Right lobe of liver (tissue), 6 donors: ENCODE measurements at places on chromosomes 6 and 20. TPM values are rescaled to one million over a fixed set of nuclear protein-coding genes. Genes with fewer than 3 reads are reported as not detected.
A peak's percentile ranks its signal among the peaks of the same experiment; 100 is the strongest.

SYNCRIP gene
- 38.9 TPM for total RNA-seq

DPPA5 gene
- total RNA-seq, result not detected

SIRPB2 gene
- total RNA-seq, result 1.6 TPM

HMGCLL1 gene
- total RNA-seq, result 0.54 TPM

ESR1 gene
- total RNA-seq, result 1.6 TPM

HLA-DQB1 gene
- 1.7 TPM for total RNA-seq

ARFGAP1 gene
- total RNA-seq, result 18.9 TPM

NRSN1 gene
- total RNA-seq, result not detected

HLA-F gene
- total RNA-seq, result 22.7 TPM

SNTA1 gene
- total RNA-seq, result 13.3 TPM

DNA sequence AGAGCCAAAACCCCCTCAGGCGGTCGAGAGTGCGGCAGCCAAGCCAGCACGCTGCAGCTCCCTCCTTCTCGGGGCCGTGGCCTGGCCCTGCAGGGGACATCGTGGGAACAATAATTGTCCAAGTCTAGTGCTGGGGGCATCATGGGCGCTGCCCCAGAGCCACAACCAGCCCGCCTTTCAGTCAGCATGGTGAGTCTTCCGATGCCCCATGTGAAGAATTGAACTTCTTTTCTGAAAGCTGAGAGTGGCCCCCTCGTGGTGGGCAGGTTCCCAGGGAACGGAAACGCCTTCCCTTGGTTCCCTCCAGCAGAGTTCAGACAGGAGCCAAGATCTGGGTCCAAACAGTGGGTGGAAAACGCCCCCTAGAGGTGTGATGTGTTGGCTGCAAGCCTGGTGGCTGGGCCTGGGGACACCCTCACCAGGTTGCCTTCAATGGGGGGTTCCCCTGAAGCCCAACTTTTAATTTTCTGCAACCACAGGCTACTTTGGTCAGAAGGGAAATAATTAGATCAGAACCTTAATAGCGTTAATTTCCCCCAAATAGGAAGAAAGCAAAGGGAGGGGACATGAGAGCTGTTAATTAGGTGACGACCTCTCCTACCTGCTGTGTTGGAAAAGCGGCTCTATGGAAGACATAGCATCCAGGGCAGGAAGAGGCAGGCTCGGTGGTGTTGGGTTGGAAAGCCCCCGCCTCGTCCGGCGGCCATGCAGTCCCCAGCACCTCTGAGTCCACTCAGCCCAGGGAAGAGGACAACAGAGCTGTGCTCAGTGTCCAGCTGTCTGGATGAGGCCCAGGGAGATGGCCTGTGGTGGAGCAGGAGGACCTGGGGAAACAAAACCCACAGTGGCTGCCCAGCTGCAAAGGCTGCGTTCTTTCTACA, 4.7 kb upstream of the MRGBP start:
- H3K27me3 ChIP-seq, result no peaks in the 10 kb centered on the region
- no peaks in the 10 kb centered on the region for H3K36me3 ChIP-seq
- H3K27ac ChIP-seq, result no peak overlapping the region
- peak; percentile 88 for DNase-seq
- no peak overlapping the region for H3K4me3 ChIP-seq

- no peak for DNase-seq
- H3K4me3 ChIP-seq, result no peak overlapping the region
- no peaks in the 10 kb centered on the region for H3K4me1 ChIP-seq
- no peak overlapping the region for H3K27ac ChIP-seq
- H3K27me3 ChIP-seq, result no peaks in the 10 kb centered on the region
- H3K36me3 ChIP-seq, result no peaks in the 10 kb centered on the region
Measured at GRCh38 chr20:63850689-63851547, 10.4 kb upstream of the ABHD16B start.

DNA sequence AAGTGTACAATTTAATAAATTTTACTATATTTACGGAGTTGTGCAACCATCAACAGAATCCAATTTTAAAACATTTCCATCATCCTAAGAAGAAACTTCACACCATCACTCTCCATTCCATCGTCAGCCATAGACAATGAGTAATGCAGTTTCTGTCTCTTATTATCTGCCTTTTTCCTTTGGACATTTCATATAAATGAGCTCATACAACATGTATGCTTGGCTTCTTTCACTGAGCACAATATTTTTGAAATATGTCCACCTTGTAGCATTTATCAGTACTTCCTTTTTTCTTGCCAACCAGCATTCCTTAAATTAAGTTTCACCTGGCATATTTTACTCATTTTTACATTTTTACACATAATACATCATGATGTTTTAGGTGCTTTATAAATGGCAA, 22.7 kb upstream of the HIVEP1 start:
- H3K4me1 ChIP-seq, result no peaks in the 10 kb centered on the region
- no peaks in the 10 kb centered on the region for H3K36me3 ChIP-seq
- H3K27ac ChIP-seq, result no peak overlapping the region

DNA sequence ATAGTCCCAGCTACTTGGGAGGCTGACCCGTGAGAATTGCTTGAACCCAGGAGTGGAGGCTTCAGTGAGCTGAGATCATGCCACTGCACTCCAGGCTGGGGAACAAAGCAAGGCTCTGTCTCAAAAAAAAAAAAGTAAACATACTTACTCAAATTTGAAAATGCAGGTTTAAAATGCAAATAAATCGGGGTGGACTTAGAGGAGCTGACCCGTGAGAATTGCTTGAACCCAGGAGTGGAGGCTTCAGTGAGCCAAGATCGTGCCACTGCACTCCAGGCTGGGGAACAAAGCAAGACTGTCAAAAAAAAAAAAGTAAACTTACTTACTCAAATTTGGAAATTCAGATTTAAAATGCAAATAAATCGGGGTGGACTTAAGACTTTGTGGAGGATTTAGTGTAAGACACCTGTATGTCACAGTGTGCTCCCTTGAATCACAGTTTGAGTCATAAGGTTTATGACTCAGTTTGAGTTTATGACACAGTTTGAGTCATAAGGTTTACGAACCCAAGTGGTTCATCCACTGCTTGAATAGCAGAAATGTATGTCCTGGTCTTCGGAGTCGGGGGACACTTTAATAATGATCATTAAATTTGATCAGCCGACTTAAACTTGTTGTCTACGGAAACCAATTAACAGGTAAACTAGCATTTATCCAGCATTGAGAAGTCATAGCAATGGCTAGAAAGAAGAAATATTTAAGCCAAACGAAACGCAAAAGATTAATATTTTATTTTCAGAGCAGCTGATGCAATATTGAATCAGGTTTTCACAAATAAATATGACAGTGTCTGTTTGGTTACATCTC, 6.8 kb upstream of the MRPS10 start:
- no peak for DNase-seq
- no peaks in the 10 kb centered on the region for H3K4me1 ChIP-seq
- no peak overlapping the region for H3K27ac ChIP-seq
- H3K36me3 ChIP-seq, result no peaks in the 10 kb centered on the region
- H3K4me3 ChIP-seq, result no peak overlapping the region

GRCh38 chr20:20261159-20261558, 106.7 kb upstream of the INSM1 start:
- no peak for DNase-seq
- no peaks in the 10 kb centered on the region for H3K27me3 ChIP-seq
- H3K36me3 ChIP-seq, result no peaks in the 10 kb centered on the region
- no peak overlapping the region for H3K27ac ChIP-seq
- no peak overlapping the region for H3K4me3 ChIP-seq
- H3K4me1 ChIP-seq, result no peaks in the 10 kb centered on the region

DNA sequence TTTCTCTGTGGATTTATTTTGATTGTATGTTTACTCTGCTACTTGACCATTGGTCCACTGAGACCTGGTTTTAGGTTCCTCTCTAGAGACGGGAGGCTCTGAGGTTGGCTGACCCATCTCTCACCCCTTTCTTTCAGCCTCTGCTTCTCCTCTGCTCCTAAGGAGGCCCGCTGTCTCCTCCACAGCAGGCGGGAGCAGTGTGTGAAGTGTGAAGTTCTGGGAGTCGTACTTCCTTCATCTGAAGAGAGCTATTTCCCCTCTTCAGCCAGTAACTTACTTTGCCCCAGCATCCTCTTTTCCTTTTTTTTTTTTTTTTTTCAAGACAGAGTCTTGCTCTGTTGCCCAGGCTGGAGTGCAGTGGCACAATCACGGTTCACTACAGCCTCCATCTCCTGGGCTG, 21.1 kb downstream of the PDRG1 start:
- no peaks in the 10 kb centered on the region for H3K4me1 ChIP-seq
- no peak overlapping the region for H3K4me3 ChIP-seq
- no peak overlapping the region for H3K27ac ChIP-seq
- H3K36me3 ChIP-seq, result no peaks in the 10 kb centered on the region
- no peaks in the 10 kb centered on the region for H3K27me3 ChIP-seq
- no peak for DNase-seq

DNA sequence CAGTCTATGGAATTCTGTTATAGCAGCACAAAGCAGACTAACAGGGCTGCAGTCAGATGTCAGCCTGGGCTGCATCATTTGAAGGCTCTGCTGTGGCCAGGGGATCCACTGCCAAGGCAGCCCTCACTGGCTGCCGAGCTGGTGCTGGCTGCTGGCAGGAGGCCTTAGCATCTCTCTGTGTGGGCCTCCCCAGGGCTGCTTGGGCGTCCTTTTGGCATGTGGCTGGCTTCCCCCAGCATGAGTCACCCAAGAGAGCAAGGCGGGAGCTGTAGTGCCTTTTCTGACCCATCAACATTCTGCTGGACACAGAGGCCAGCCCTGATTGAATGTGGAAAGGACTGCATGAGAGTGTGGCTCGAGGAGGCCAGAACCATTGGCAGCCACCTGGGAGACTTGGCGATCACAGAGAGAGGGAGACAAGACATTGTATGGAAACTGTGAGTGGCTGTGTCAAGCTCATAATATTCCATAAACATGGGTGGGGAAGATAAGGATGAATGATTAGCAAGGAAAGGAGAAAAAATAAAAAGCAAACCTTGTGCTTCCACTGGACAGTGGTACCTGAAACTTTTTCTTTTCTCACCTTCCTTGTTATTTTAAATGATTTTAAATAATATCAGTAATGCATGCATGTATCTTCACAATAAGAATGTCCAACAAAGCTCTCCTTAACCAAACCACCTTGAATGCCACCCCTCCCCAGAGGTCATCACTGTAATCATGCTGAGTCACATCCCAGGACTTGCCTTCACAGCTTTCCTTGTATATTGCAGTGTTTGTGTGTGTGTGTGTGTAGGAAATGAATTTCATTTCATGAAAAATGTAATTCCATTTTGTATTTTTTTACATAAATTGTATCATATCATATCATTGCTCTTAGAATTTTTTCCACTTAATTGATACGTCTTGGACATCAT, 55.0 kb upstream of the VSX1 start:
- H3K27ac ChIP-seq, result no peak overlapping the region
- no peaks in the 10 kb centered on the region for H3K36me3 ChIP-seq
- no peak for DNase-seq
- no peak overlapping the region for H3K4me3 ChIP-seq
- H3K4me1 ChIP-seq, result no peaks in the 10 kb centered on the region
